Hematopoietic multipotent progenitor cell treated with erythropoietin and hydrocortisone succinate and interleukin-3 and kit ligand, for 4 days (in vitro differentiated cells): ENCODE measurements at places on chromosomes 1 and 21.

GRCh38 chr1:11414926-11415538 lies 63.9 kb upstream of the DISP3 start:
- DNase-seq, result peak; percentile 24

GRCh38 chr1:154533952-154534844 lies 24.3 kb downstream of the UBE2Q1 start:
- DNase-seq, result no peak

GRCh38 chr1:53657891-53658396 lies 81.0 kb downstream of the GLIS1 start:
- DNase-seq, result no peak

DNA sequence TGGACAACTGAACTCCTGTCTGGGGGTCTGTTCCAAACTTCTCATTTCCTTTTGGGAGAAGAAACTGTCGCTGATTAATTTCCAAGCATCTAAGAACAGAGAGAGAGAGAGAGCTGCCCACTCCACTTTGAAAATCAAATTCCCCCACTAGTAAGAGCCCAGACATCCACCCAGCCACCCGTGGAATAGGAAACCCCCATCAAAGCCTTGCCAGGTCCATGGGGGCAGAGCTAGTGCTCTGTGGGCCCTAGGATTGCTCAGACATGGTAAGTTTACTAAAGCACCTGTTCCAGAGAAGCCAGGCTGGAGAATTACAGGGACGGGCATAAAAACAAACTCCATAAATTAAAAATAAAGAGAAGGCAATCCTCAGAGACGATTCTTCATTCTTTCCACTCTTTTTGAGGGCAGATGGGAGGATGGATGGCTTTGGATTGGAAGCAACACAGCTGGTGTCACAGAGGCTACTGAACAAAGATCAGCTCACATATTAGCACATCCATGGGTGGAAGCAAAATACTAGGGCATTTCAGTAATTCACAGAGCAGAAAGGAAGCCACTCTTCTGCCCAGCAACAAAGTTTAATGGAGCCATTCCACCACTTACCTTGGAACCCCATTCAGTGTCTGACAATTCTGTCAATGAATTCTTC lies 103.9 kb downstream of the COLGALT2 start:
- no peak for DNase-seq

DNA sequence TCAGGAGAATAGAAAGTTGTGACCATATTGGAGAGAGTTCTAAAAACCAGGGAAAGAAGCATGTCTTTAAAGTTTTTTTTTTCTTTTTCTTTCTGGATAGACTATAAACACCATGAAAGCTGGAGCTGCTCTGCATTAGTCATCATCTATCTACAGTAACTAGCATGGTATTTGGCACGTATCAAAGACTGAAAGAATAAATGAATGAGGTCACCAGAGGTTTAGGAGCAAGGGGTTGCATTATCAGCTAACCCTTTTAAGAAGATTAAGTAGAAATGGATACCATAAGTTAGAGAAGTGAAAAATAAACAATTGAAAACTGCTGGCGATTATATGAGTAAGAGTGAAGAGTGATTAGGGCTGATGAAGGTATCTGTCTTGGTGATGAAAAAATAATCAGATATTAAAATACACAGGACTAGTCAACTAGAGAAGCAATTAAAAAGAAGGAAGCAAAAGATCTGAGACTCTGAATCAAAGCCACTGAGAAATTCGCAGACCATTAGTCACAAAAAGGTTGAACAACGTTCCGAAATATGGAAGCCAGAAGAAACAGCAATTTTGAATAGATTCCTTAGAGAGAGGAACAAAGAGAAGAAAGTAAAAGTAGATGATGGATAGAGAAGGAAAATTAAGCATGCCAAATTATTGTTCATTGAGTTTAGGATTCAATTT lies 536.4 kb downstream of the DPYD start:
- DNase-seq, result no peak

- no peak for DNase-seq
Observed at GRCh38 chr1:168917309-168917708, 188.3 kb upstream of the DPT start.

GRCh38 chr1:4421986-4422385 lies 232.4 kb upstream of the AJAP1 start:
- DNase-seq, result no peak

- DNase-seq, result no peak
Observed at GRCh38 chr1:8941906-8942305, 3.8 kb upstream of the CA6 start.

- peak; percentile 85 for DNase-seq
Observed at GRCh38 chr1:159008744-159009188, 941 bp upstream of the IFI16 start.

DNA sequence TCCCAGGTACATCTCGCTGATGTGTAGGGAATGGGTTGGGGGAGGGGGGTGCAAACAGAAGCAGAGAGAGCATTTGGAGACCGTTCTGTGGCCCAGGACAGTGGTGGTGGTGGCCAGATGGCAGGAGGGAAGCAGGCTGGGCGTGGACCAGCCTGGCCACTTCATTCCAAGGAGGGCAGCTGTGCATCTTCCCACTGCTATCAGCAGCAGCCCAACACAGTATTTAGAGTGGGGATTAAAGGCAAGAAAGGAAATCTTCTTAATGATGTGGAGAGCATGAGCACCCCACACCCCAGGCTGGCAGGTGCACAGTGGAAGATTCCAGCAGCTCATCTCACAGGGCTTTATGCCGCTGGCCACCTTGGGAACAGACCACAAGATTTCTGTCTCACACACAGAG lies 198.7 kb downstream of the NPHP4 start:
- no peak for DNase-seq

GRCh38 chr1:150429805-150430204 lies 57.4 kb upstream of the TARS2 start:
- peak; percentile 77 for DNase-seq

DNA sequence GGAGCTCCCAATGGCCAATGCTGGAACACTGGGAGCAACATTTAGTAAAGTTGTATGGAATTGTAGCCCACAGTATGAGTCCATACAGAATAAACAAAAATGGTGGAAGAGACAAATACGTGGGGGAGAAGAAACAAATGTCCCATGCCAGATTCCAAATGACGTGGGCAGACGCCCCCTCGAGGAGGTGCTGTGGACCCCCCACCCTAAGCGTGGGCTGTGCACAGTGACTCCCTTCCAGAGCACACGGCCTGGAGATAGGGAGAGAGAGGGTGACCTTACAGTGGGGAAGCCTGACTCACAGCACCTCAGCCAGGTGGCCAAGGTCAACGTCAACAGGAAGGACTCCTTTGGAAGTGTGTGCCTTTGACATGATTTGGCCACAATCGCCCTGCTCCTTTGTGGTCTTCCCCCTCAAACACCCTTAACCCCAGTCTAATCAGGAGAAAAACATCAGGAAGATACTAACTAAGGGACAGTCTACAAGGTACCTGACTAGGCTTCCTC lies 13.7 kb upstream of the PDE9A start:
- DNase-seq, result no peak

DNA sequence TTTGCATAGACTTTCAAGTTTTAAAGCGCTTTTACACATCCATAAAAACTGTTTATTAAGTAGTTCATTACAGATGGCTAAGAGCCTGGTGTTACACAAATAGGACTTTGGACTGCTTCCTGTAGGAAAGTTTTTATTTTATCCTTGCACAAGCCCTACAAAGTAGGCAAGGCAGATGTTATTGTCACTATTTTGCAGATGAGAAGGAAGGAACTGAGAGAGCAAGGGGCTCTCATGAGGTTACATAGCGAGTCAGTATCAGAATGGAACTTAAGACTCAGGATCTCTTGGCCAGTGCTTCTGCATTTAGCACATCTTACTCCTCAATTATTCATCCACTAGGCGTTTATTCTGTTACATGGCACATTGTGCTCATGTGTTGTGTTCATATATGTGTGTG lies 2.6 kb upstream of the MAPKAPK2 start:
- DNase-seq, result no peak

- DNase-seq, result no peak
Observed at GRCh38 chr1:45084562-45084961, 72.5 kb downstream of the UROD start.

GRCh38 chr1:10681296-10682107 lies 114.9 kb downstream of the CASZ1 start:
- DNase-seq, result no peak

- peak; percentile 58 for DNase-seq
Observed at GRCh38 chr1:41564741-41565475, 80.4 kb upstream of the EDN2 start.

DNA sequence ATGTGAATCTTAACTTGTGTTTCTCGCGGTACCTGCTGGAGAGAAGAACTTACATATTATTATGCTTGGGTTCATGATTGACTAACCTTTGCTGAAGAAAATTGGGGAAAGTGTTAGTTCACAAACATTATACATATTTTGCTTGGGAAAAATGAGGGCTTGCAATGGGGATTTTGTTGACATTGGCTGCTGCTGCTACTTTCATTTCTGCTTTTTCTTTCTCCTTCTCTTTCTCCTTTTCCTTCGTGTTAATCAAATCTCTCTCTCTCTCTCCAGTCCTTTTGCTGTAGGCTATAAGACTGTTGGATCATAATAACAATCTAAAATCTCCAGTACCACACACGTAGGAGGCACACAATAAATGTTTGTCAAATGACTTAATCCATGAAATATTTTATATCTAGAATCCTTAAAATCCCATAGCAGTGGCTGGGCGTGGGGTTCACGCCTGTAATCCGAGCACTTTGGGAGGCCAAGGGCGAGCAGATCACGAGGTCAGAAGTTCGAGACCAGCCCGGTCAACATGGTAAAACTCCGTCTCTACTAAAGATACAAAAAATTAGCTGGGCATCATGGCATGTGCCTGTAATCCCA lies 23.0 kb downstream of the IRF2BP2 start:
- no peak for DNase-seq

DNA sequence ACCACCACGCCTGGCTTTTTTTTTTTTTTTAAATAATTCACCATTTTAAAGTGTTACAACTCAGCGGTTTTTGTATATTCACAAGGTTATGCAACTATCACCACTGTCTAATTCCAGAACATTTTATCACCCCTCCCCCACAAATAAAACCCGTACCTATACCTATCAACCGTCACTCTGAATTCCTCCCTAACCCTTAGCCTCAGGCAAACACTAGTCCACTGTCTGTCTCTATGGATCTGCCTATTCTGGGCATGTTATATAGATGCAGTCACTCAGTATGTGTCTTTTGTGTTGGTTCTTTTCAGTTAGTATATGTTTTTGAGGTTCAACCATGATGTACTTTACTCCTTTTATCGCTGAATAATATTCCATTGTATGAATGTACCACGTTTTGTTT lies 19.3 kb upstream of the GRHL3 start:
- no peak for DNase-seq

- DNase-seq, result no peak
Observed at GRCh38 chr1:99829269-99829668, 20.9 kb upstream of the AGL start.
